Femur (tissue), 1 donor: ENCODE measurements at places on chromosomes 7 and 10.

- no peak for DNase-seq
Observed at GRCh38 chr10:59435707-59436106, 73.4 kb upstream of the FAM13C start.

DNA sequence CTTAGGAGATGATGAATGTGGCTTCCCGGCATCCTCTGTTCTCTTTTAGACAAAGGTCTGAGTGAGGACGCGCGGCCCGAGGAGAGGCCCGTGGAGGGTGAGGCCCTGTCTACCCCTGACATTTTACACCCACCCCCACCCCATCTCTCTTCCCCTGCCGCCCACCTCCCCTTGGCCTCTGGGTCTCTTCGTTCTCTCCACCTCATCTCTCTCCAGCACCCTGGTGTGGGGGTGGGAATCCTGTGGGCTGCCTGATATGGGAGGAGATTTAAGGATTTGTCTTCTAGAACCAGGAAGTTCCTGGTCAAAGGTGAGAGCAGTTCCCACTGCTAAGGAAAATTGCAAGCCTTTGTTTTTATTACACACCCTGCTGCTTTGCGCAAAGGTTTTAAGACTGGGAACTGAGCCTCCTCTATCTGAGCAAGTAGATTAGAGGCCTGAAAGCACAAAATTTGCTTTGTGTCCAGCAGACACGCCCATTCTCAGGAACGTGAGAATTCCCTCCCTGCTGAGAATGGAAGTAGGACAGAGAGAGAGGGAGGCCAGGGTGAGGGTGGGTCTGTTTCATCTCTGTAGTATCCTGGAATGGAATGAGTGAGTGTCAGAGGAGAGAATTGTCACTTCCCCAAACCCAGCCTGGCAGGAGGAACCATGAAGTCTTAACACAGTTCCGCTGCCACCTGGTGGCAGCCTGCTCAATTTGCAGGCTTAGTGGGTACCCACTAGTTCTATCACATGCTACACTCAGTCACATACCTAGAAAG is 91.2 kb downstream of the GTF2IRD1 start:
- no peak for DNase-seq

DNA sequence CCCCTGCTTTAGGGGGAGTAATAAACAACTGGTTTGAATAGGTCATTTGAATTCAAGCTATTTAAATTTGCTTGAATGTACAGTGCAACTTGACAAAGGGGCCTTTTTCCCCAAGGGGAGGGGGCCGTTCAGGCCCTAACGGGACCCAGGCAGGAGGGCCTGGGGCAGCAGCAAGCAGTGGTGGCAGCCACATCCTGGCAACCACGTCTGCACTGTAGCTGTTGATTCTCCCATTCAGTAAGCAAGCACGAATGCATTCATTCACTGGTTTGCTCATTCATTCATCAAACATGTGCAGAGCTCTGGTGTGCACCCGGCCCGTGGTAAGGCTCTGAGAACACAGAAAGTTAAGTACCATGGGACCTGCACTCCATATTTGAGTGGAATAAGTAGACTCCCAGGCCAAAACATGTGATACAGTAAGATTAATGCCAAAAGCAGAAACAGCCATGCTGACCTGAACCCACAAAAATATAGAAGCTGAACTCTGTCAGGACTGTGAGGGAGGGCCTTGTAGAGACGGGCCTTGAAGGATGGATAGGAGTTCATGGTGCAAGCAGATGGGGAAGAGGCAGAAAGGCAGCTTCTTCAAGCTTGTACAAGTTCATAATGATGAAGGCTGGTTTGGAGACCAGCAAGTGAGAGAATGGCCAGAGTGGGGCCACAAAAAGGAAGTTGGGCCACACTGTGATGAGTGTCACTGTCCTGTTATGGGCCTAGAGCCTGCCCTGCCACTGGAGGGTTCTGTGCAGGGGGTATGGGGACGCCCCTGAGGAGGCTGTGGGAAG is 29.3 kb upstream of the C10orf53 start:
- DNase-seq: no peak

DNA sequence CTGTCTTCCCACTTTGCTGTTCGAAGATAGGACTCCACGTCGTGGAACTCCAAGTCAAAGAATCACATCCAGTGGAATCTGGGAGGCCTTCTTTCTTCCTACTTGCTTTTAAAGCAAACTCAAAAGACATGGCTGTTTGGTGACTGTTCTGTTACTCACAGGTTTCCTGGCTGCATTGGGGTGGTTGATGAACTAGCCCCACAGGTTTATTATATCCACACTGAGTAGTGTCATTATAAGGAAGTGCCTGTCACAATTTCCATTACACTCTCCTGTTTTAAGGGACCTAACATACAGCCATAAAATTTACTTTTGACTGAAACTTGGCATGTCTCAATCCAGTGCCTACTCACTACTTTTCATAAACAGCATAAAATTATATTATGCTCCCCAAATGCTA is 287.3 kb upstream of the SP4 start:
- DNase-seq: no peak

DNA sequence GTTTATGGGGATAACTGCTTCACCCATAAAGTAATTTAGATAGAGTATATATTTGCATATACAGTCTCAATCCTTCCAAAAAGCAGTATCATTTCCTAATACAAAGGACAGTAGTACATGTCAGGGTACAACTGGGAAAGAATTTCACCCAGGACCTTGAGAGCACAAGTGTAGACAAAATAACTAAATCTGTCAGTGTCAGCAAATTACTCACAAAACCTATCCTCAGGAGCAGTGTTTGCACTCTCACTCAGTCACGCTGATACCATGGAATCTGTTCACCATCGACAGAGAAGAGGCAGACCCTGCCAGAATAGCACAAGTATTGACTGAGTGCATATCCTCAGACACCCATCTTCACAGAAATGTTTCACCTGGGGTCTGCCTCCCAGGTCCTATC is 554.7 kb upstream of the PHF14 start:
- no peak for DNase-seq

GRCh38 chr7:122306320-122307227 is 2.0 kb upstream of the FEZF1 start:
- no peak for DNase-seq

- DNase-seq: no peak
Observed at GRCh38 chr10:14653271-14654161, 121.2 kb downstream of the FAM107B start.

DNA sequence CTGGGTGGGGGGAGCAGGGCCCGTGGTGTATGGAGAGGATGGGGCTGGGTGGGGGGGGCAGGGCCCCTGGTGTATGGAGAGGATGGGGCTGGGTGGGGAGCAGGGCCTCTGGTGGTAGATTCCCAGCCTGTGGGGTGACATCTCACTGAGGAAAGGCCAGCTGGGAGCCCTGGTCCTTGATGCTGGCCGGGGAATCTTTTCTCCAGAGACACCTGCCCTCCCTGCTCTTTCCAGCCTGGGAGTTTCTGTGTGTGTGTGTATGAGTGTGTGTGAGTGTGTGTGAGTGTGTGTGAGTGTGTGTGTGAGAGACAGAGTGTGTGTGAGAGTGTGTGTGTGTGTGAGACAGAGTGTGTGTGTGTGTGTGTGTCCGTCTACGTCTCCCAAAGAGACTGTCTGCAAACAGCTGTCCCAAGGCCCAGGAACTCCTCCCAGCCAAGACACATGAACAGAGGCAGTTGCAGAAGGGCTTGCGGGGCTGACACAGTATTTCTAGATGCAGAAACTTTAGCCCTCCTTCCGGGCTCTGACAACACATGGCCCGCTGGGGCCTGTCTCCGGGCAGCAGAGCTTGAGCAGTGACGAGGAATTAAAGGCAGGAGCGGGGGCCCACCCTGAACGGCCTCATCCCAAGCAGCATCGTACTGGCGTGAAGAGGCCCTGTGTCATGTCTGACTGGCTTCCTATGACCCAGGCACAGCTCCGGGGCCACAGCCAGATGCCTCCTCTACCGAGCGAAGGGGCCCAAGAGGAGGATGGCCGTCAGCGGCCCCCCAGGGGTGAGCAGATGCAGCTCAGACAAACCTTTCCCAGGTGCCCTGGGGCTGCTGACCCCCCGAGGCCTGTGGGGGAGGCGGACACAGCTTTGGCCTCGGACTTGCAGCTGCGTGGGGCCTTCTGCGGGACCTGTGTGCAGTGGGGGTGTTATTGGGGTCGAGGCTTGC is 24.3 kb downstream of the FAM20C start:
- peak; percentile 87 for DNase-seq

DNA sequence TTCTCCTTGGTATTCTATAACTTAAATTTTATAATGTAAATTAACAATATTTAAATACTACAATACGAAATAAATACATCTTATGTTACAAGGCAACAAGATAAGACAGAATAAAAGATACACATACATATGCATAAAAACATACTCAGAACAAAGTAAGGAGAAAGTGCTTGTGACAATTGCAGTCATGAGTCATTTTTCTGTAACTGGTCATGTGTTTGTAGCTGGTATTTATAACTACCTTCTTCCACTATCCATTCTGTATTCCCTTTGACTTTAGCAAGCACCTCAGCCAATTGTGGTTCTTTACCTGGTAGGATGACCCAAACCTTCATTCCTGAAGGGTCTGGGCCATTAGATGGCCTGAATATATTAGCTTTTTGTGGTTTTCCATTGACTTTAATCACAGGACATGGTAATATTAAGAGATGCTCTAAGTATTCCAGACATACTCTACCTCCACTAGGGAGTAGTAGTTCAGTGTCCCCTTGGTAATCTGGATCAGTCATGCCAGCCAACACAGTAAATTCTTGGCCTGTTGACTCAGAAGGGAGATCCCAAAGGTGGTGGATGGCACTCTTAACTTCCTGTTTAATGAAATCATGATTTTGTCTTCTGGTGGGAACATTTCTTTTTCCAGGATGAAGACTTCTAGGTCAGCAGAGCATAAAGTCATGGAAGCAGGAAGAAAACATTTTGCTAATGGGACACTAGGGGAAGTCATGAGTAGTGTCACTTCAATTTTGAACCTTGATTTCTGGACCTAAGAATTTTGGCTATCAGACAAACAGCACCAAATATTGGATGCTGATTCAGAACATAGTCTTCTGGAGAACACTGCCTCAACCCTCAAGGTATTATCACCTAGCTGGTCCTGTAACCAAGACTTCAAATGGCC is 733.7 kb upstream of the IGFBP3 start:
- no peak for DNase-seq

GRCh38 chr10:4561296-4561695 is 264.7 kb upstream of the AKR1E2 start:
- peak; percentile 26 for DNase-seq

- no peak for DNase-seq
Observed at GRCh38 chr7:130949550-130949949, 215.5 kb upstream of the KLF14 start.
